CD4-positive, alpha-beta T cell treated with Interleukin-12 subunit alpha and Interleukin-12 subunit beta, for 1 hour (primary cell): ENCODE measurements at places on chromosomes 12 and 14.

DNA sequence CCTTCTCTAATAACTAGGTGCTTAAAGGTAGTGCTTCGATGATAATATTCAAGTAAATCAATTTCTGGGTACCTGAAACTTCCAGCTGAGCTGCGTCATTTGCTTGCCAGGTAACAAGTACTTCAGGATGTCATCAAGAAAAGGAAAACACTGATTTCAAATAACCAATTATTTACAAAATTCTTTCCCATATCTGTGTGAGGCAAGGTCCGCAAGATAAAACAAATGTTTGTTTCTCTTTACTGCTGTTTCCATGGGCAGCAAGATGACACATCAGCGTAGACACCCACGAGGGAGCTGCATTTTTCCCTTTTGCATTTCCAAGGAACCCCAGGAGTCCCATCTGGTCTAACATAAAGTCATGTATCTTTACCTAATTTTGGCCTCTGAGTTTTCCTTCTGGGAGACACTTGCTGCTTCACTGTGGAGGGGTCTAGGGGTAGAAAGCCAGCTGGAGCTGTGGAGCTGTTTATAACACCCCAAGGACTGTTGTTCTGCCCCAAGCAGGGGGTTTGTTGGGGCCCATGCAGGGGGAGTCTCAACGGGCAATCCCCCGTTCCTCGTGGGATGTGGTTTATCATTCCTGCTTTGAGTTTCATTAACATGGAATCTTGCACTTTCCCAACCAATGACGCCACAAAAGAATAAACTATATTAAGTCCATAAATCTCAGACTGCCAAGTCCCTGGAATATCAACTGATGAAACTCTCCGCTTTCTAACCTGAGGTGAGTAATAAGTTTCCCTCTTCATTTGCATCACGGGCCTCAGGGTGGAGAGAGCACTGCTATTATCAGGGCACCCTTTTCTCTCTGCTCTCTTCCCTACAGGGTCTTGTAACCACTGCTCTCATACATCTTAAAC is 112.8 kb upstream of the PELI2 start:
- no peak for DNase-seq

GRCh38 chr12:75554556-75554880 is 43.1 kb upstream of the KRR1 start:
- no peak for DNase-seq

DNA sequence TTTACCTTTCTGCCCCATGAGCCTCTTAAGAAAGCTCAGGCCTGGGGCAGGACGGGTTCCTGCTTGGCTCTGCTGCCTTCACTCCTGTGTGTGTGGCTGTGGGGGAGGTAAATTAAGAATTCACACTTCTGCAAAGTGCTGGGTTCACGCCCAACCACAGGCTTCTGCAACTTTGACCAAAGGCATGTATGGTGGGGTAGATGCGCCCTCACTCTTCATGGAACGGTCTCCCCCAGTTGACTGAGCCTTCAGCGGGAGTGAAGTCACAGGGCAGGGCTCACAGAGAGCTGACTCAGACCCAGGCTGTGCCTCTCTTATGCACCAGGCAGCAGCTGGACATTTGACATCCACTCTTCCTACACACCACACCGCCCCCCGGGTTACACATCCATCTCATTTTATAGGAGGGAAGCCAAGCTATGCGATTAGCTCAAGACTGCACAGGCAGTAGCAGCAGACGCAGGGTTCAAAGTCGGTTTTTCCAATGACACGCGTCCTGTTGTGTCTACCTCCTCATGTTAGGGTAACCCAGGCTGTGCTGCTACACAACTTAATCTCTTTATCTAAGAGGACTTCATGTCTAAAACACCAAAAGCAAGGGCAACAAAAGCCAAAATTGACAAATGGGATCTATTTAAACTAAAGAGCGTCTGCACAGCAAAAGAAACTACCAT is 15.4 kb upstream of the BCL11B start:
- peak; percentile 54 for DNase-seq

GRCh38 chr12:54750-55535 is 11.6 kb upstream of the IQSEC3 start:
- DNase-seq: no peak

GRCh38 chr12:39389399-39390150 is 53.3 kb downstream of the KIF21A start:
- no peak for DNase-seq
